ENCODE measurements at places on chromosomes 16 and 17.

- DNase-seq = no peak
Observed at GRCh38 chr17:5897275-5897911, 172.8 kb upstream of the WSCD1 start.

DNA sequence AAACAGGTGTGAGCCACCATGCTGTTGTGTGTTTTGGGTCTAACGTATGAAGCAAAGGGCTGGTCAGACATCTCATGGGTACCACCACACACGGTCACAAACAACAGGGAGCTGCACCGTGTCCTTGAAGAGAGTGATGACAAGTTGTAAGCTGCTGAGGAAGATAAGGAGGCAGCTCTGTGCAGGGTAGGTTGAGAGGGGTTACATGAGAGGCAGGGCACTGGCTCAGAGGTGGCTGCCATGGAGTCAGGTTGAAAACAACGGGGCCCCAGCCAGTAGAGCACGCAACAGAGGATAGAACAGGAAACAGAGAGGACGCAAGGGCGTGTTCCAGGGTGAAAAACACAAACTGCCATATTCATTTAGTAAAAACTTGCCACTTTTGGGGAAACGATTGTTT is 52.2 kb downstream of the TRARG1 start:
- DNase-seq = no peak

- DNase-seq = no peak
Observed at GRCh38 chr16:66911112-66911511, 7.6 kb downstream of the CDH16 start.

DNA sequence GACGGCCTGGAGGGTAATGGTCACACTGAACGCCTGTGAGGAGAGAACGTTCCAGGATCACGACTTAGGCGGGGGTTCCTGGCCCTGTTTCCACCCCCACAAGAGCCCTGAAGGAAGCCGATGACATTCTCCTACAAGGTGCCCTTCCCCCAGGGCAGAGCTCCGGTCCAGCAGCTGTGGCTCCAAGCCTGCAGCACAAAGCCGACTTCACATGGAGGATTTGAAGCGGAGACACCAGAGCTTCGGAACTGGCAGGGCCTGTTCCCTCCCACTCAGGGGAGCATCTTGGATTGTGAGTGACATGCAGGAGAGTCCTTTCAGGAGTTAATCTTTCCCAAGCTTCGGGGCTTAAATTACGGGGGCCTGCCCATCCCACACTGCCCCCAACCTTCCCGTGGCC is 5.0 kb downstream of the FADS6 start:
- DNase-seq = no peak

DNA sequence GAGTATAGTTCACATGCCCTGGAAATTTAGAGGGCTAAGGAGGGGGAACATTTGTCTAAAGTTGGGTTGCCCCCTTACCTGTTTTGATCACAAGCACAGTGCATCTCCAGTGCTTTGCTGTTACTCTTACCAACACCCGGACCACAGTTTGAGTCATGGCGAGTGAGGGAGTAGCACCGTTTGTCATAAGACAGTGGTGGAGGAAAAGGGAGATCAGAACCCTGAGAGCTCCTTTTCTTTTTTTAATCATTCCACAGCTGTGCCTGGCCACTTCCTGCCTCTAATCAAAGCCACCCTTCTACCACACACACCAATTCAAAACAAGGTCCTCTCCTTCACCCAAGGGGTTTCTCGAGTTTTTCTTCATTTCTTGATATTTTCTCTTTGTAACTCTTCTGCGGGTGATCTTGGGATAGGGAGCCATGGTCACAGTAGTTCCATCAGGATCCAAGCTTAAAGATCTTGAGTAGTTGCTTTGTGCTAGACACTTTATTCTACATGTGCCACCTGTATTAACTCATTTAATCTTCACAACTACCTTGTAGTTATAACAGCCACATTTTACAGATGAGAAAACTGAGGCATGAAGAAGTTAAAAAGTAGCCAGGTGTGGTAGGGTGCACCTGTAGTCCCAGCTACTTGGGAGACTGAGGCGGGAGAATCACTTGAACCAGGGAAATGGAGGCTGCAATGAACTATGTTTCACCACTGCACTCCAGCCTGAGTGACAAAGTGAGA is 5.0 kb upstream of the MYL4 start:
- DNase-seq = no peak

GRCh38 chr16:72099377-72099818 is 5.8 kb downstream of the DHX38 start:
- DNase-seq = no peak

- no peak for DNase-seq
Observed at GRCh38 chr16:88482630-88483391, 29.7 kb downstream of the ZFPM1 start.

GRCh38 chr16:58960034-58960433 is 225.9 kb upstream of the GOT2 start:
- DNase-seq = no peak

- no peak for DNase-seq
Observed at GRCh38 chr16:77584205-77584859, 138.0 kb upstream of the NUDT7 start.

DNA sequence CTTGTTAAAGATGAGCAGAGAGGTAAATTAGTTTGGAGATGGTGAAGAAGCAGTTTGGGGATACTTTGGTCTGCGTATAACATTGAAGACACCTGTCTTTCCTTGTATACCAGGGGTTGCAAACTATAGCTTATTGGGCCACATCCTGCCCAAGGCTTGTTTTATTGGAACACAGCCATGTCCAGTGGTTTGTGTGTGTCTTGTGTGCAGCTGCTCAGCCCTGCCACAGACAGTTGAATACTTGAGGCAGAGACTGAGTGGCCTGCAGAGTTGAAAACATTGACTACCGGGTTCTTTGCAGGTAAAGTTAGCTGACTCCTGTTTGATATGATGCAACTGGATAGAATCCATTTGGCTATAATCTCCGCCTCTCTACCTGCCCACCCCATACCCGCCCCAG is 224.4 kb downstream of the PRKCA start:
- no peak for DNase-seq

DNA sequence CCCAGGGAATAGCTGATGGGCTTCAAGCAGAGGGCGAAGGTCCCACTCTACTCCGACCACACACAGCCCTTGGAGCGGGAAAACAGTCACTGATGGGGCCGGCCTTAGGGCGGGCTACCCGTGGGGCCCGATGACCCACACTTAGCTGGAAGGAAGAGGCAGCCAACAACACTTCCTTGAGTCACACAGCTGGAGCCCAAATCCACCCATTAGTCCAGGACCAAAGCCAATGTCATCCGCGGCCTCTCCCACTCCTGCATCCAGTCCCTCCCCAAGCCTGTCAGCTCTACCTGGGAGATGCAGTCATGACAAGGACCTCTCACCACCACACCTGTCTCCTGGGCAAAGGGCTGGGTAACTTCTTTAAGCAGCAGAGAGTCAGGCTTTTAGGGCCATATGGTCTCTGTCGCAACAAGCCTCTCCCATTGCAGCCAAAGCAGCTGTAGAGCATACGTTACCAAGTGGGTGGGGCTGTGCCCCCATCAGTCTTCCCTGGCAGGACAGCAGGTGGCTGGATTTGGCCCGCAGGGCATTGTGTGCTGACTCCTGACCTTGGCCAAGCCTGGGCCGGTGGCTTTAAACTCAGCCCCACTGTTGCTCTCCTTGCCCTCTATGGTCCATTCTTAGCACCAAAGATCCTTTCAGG is 110.7 kb downstream of the SOCS1 start:
- DNase-seq = no peak

DNA sequence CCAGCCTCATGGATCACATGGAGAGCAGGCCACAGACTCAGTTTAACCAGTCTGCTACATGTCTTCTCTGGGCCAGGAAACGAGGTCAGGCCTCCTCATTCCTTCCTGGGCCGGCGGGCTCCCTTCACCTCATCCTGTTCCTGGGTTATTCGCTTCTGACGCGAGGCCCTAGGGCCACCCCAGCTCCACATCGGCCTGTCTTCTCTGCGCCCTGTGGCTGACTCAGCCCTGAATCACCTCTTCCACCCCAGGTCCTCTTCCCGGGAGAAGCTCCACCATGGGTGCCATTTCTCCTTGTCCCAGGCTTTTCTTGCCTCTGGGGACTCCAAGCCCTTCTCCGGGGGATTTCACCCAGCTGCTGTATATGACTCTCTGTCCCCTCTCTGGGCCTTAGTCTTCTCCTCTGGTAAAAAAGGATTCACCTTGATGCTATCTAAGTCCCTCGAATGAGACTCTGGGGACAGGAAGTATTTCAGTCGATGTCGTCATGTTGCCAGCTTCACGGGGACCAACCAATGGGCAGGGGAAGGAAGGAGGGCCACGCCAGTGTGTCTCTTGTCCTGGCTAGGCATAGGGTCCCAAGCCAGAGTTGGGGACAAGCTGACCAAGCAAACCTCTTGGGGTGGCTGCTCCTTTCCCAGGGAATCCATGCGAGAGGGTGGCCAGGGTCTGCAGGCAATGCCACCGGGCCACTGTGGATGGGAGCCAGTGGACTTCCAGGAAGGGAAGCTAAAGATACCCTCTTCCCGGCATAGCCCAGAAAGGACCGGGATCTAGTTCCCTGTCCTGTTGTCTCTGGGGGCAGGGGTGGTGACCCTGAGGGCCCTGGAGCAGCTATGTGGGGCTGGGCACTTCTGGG is 58.7 kb downstream of the SOCS3 start:
- no peak for DNase-seq

- no peak for DNase-seq
Observed at GRCh38 chr16:78815713-78816112, 716.3 kb downstream of the WWOX start.

- peak; percentile 48 for DNase-seq
Observed at GRCh38 chr17:82213251-82214011, 789 bp upstream of the CCDC57 start.

DNA sequence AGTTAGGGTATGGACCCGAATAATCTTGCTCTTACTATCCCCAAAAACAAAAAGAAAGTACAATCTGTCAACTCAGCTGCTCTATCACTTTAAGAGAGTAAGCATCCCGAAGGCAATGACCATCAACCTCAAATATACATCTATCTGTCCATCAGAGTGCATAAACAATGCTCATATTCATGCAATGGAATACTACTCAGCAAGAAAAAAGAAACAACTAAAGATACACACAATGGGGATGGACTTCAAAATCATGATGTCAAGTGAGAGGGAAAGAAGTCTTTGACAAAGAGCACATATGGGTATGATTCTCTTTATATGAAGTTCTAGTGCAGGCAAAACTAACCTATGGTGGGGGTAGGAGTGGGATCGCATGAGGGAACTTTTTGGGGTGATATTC is 9.5 kb downstream of the MYO18A start:
- DNase-seq = no peak

- DNase-seq = no peak
Observed at GRCh38 chr17:19304209-19304608, 58.3 kb downstream of the B9D1 start.

- no peak for DNase-seq
Observed at GRCh38 chr16:74898659-74899058, 86.3 kb downstream of the WDR59 start.

DNA sequence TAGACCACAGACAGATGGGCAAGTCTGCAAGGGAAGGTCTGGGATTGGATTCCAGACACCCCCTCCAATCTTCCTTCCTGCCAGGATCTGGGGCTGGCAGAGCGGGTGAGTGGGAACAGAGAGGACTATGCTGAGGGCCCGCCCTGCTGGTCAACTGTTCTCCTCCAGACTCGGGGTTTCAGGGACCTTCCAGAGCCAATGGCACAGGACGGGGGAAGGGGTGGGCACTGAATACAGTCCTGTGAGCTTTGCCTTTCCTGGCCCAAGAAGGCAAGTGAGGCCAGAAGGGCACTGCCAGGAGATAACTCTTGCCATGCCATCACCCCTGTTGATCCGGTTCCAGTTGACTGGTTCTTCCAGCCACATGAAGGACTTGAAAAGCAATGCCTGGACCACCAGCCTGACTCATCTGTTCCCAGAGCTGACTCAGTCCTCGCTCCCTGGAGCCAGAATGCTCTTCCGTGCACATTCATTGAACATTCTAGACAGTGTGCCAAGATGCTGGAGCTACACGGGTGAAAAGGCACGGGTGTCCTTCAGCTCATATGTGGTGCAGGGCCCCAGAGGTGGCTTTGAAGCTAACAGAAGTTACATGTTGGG is 533 bp upstream of the MEFV start:
- DNase-seq = no peak

DNA sequence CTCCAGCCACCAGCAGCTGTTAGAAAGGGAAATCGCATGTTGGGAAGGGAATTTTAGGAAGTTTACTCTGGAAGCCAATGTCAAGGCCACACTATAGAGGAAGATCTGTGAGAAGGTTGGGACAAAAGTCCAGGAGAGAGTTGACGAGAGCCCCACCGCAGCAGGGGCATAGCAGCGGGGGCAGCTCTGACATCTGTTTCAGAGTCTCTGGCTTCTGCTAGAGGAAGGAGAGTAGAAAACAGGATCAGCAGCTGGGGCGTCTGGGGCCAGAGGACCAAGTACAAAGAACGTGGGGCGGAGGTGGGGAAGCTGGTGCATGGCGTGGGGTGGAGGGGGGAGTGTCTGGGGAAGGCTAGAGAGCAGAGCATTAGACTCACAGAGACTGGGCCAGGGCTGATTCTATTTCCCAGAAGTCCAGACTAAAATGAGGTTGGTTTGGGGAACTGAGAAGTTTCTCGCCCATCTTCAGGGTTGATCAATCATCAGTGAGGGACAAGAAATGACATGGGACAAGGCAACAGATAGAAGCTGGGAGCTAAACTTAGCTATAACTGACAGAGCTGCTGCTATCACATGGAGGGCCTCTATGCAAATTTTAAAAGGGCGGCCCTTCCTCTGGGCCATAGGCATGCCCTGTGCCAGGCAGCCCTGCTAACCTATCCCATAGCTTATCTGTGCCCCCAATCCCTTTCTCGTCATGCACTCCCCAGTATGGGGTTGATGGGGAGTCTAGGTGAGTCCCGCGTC is 1.2 kb downstream of the RABEP2 start:
- DNase-seq = no peak

DNA sequence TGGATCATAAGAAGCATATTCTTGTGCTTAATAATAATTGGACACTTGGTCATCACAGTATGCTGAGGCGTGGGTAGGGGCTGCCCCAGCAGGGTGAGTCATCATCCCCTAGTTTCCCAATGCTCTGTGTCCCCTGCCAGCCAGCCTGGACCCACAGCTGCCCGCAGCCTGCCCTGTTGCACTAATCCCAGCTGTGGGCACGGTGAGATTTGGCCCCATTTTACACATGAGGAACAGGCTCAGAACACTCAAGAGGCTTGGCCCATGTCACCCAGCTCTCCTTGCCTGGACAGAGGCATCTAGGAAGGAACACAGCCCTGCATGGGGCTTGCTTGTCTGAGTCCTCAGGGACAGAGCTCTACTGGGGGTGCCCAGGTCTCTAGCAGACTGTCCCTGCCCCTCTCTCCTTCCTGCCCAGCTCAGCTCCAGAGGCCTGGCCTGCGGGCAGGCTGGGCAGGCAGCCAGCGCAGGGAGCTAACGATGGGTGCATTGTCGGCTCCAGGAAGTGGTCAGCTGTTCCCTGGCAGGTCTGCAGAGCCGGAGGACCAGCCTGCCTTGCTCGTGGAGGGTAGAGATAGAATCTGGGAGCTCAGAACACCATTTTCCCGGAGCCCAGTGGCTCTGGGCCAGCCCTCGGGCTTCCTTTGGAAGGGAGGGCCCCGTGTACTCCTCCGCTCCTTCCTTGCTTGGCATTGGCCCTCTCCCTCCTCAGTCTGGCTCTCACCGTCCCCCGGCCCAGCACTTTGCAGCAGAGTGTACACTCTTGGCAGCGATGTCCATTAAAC is 189.4 kb downstream of the RAB11FIP4 start:
- no peak for DNase-seq

- DNase-seq = no peak
Observed at GRCh38 chr16:66081775-66082366, 284.6 kb upstream of the CDH5 start.

- DNase-seq = no peak
Observed at GRCh38 chr17:9408868-9409829, 166.5 kb downstream of the STX8 start.

GRCh38 chr17:48526608-48527546 is 3.9 kb downstream of the HOXB1 start:
- DNase-seq = no peak
